Mononuclear cell (primary cell): ENCODE measurements at places on chromosomes 16 and 17. TPM values are rescaled to one million over a fixed set of nuclear protein-coding genes. Genes with fewer than 3 reads are reported as not detected.

Gene C16orf89
- total RNA-seq: not detected

Gene RCVRN
- total RNA-seq: 0.10 TPM

Gene CCL11
- not detected for total RNA-seq

Gene CDH3
- 0.10 TPM for total RNA-seq

Gene ACSM3
- 10.8 TPM for total RNA-seq

Gene KRT40
- total RNA-seq: 0.10 TPM

Gene TUBB3
- 0.21 TPM for total RNA-seq

Gene CCL3
- 1,287 TPM for total RNA-seq

Gene COX6A2
- not detected for total RNA-seq

Gene FTO
- 45.2 TPM for total RNA-seq

Gene KRTAP4-8
- total RNA-seq: not detected

Gene GLP2R
- total RNA-seq: not detected

Gene CMTM1
- total RNA-seq: 0.21 TPM

Gene CA10
- 0.10 TPM for total RNA-seq

Gene C17orf107
- 26.4 TPM for total RNA-seq

Gene HOXB1
- not detected for total RNA-seq

Gene LRRC36
- total RNA-seq: 0.31 TPM

Gene KRT36
- total RNA-seq: not detected

Gene IL34
- total RNA-seq: 0.52 TPM

Gene SLC16A6
- total RNA-seq: 35.9 TPM

Gene C1QTNF1
- total RNA-seq: 0.10 TPM

Gene TBC1D10B
- 12.0 TPM for total RNA-seq

Gene TMEM170A
- 52.9 TPM for total RNA-seq

Gene NUPR1
- total RNA-seq: under 0.01 TPM

Gene NBR1
- 34.3 TPM for total RNA-seq

Gene OMG
- total RNA-seq: 0.21 TPM

Gene CES3
- 0.63 TPM for total RNA-seq

Gene MYO15A
- total RNA-seq: 0.84 TPM

Gene ANKRD40
- total RNA-seq: 22.5 TPM

Gene HNF1B
- not detected for total RNA-seq

Gene KRT33A
- not detected for total RNA-seq

Gene TRPV3
- 0.21 TPM for total RNA-seq

Gene KRTAP3-2
- not detected for total RNA-seq

Gene TERB1
- total RNA-seq: 0.42 TPM

Gene SLC16A11
- 0.63 TPM for total RNA-seq

Gene GAS2L2
- under 0.01 TPM for total RNA-seq

Gene SULT1A2
- total RNA-seq: 1.6 TPM

Gene HBQ1
- total RNA-seq: not detected

Gene FOXN1
- total RNA-seq: not detected

Gene SLC38A8
- not detected for total RNA-seq

Gene STAT5A
- total RNA-seq: 117 TPM

Gene MMP25
- 1.7 TPM for total RNA-seq

Gene DNAI2
- total RNA-seq: 0.21 TPM

Gene KATNIP
- 15.7 TPM for total RNA-seq

Gene NKD1
- 1.2 TPM for total RNA-seq

Gene TPSD1
- not detected for total RNA-seq

Gene ELMO3
- total RNA-seq: 0.31 TPM

Gene CES4A
- total RNA-seq: 5.6 TPM

Gene GLOD4
- total RNA-seq: 58.4 TPM

Gene KRTAP9-8
- total RNA-seq: not detected

Gene HP
- total RNA-seq: 16.1 TPM

Gene SCNN1G
- total RNA-seq: not detected
